Activated CD4-positive, alpha-beta T cell treated with anti-CD3 and anti-CD28 coated beads for 36 hours (primary cell): ENCODE measurements at places on chromosomes 1 and 21. TPM values are rescaled to one million over a fixed set of nuclear protein-coding genes. Genes with fewer than 3 reads are reported as not detected.

Gene RPE65
- total RNA-seq, result not detected

- no peak for DNase-seq
Observed at GRCh38 chr1:234897390-234897749, 231.3 kb downstream of the TOMM20 start.

Gene GPR52
- total RNA-seq, result 0.56 TPM

Gene MYOG
- total RNA-seq, result not detected

DNA sequence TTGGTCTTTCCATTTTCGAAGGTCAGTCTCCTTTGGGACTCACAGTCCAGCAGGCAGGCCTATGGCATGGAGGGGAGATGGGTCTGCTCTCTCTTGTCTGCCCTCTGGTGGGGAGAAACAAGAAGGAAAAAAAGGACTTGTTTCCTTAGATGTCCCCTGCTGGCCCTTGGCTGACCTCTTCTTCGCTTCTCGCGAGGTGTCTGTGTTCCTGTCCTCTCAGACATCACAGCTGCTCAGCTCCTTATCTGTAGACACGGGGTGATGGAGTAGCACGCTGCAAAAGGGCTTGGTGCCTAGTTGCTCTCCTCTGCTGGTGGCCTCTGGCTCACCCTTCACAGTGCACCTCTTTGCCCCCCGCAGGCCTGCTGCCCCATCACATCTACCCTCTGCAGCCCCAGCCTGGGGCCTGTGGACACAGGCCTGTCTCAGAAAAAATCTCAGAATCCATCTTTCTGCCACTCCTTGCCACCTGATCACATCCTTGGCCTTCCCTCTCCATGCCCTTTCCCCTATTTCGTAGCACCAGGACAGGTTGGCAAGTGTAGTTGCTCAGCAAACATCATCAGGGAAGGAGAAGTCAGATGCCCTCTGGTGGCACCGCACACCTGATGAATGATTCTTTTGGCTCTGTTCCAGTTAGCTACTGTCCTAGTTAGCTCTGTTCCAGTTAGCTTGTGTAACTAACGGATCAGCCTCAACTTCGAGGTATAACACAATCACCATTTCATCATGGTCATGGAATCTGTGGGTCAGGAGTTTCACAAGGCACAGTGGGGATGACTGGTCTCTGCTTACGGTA lies 18.7 kb upstream of the AK2 start:
- peak; percentile 45 for DNase-seq

Gene MIA3
- total RNA-seq, result 57.9 TPM

DNA sequence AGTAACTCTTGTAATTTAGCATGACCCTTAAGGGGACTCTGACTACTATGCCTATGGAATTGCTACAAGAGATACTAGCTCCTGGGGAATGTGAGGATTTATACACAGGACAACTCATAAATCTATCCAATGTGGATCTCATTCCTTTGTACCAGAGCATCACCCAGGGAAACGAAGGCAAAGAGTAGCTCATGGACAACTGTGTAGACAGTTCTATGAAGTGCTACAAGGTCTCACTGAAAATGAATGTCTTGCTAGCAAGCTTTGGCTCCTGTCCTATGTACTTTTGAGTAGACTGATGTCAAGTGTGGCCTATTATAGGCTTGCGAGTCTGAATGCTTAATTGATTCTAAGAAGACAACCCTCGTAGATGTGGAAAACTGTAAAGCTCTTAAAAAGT lies 93.7 kb downstream of the ZSWIM5 start:
- DNase-seq, result no peak

Gene SELE
- not detected for total RNA-seq

Gene TDRD5
- not detected for total RNA-seq

DNA sequence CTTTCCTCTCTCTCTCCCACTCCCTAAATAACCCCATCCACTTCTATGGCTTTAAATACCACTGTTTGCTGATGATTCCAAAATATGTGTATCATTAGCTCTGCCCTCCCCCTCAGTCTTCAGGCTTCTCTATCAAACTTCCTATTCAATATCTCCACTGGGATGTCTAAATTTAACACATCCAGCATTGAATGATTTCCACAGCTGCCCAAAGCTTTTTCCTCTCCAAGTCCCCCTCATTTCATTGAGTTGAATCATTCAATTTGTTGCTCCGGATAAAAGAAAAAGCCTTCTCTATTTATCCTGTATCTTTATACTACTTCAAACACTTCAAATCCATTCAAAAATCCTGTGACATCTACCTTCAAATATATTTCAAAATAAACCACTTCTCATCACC lies 225.0 kb downstream of the SEC16B start:
- DNase-seq, result no peak

Gene B3GALT5
- total RNA-seq, result not detected

- no peak for DNase-seq
Observed at GRCh38 chr1:19656134-19656779, 8.4 kb upstream of the HTR6 start.

- DNase-seq, result no peak
Observed at GRCh38 chr1:209993061-209993830, 55.2 kb downstream of the SYT14 start.

DNA sequence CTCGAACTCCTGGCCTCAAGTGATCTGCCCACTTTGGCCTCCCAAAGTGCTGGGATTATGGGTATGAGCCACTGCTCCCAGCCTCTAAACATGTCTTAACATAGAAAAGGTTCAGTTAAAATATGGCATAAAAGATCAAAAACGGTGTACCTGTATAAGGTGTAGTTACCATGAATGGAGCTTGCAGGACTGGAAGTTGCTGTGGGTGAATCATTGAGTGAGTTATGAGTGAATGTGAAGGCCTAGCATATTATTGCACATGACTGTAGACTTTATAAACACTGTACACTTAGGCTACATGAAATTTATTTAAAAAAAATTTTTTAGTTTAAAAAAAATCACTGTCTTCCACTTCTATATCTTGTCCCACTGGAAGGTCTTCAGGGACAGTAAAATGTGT lies 15.7 kb downstream of the ABCD3 start:
- no peak for DNase-seq

DNA sequence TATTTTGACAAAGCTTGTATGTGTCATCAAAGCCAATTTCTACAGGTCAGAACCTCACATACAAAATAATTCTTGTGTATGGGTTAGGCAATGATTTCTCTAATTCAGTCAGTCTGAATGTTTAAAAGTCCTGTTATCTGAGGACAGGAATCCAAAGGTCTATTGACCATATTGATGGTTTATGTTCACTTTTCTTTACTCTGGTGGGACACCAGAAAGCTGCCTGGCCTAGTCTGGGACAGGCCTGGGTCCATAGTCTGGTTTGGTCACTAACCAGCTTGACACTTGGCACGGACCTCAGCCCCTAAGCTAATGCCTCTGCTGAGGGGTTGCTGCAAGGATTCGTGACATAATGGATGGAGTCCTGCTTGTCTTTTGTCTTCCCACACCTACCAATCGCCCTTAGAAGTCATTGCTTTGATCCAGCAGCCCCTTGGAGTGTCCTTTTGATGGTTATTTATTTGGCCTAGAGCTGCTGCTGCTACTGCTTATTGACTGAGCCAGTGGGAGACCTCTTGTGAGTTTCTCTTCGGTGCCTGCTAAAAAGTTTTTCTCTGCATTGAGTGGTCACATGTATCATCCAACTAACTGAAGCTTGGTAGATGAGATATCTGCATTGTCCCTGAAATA lies 15.7 kb downstream of the IFNAR2 start:
- no peak for DNase-seq

Gene GJA5
- not detected for total RNA-seq

DNA sequence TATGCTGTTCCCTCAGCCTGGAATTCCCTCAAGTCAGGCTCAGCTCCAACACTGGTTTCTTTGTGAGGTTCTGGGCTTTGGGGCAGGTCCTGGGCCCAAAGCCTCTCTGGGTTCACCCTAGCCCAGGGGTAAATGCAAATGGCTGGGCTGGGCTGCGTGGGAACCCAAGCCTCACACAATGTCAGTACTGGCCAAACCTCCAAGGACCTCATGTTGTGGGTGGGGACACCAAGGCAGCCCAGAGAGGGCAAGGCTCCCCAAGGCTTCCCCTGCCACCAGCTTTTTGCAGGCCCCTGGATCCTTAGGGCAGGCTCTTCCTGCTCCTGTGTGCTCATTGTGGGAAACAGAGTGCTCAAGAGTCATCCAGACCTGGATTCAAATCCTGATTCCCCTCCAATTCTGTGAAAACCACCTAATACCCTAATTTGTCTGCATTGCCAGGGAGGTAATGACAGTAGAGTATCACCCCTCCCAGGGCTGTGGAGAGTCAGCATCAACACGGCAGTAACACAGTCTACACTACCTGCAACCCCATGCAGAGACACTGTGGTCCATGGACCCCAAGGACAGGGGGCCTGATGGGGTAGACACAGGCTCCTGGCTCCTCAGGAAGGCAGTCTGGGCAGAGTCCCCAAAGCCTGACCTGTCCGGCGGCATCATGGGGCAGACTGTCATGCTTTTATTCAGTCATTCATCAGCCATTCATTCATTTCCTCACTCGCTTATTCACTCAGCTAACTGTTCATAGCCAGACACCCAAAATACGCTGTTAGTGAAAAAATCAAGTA lies 85.7 kb downstream of the DMRTB1 start:
- DNase-seq, result no peak

DNA sequence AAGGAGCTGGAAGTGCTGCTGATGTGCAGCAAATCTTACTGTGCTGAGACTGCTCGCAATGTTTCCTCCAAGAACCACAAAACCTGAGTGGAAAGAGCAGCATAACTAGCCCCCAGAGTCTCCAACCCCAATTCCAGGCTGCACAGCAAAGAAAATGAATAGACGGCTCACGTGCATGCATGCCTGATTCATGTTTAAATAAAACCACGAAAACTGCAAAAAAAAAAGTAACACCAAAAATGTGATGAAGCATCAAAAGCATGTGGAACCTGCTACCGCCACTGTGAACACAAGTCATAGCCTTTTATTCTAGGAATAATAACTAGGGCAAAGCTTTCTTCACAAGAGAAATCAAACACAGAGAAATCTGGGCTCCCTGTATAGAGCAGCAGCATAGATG lies 9.6 kb upstream of the TRNP1 start:
- no peak for DNase-seq

DNA sequence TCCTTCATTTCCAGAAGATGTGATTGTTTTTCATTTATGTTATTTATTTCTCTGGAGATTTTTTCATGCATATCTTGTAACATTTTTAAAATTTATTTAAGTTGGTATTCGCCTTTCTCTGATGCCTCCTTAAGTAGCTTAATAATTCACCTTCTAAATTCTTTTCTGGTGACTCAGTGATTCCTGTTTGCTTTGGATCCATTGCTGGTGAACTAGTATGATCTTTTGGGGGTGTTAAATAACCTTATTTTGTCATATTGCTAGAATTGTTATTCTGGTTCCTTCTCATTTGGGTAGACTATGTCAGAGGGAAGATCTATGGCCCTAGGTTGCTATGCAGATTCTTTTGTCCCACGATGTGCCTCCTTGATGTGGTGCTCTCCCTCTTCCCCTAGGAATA lies 1347.2 kb upstream of the B3GALT2 start:
- DNase-seq, result no peak

Gene RNU1-3
- 1,573 TPM for total RNA-seq

Gene TCP10L
- total RNA-seq, result 0.96 TPM

DNA sequence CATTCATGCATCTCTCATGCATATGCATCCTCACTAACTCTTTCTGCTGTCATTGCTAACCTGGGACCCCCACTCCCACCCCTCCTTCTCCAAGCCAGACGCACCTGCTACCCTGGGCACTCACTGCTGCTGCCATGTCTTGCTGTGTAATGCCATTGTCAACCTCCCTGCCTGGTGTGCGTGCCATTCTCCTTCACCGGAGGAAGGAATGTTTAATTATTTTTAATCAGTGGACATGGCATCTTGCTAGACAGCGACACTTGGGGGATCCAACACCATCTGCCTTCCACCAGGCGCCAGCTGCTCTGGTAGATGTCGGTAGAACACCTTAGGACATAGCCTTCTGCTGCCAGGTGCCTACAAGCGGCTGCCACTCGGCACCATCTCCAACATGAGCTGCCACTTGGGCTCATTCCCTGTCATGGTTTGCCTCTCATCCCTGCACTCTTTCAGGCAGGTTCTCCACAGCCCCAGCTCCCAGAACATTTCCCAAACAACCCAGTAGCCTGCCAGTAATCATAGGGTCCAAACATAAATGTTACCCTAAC lies 306.9 kb downstream of the TTLL7 start:
- no peak for DNase-seq

GRCh38 chr1:21090463-21090862 lies 86.2 kb downstream of the EIF4G3 start:
- no peak for DNase-seq

DNA sequence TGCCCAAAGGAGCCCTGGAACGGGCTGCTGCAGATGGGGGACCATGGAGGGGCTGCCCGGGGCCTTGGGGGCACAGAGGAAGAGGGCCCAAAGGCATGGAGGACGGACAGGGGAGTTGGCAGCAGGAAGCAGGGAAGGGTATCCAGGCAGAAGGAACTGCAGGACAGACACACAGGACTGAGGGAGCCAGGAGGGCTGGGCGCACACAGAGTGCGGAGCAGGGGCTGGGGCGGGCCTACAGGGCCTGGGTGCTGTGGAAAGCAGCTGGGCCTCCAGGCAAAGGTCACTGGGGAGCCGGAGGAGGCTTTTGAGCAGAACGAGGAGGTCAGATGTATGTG lies 28.1 kb downstream of the KRTAP10-1 start:
- no peak for DNase-seq

DNA sequence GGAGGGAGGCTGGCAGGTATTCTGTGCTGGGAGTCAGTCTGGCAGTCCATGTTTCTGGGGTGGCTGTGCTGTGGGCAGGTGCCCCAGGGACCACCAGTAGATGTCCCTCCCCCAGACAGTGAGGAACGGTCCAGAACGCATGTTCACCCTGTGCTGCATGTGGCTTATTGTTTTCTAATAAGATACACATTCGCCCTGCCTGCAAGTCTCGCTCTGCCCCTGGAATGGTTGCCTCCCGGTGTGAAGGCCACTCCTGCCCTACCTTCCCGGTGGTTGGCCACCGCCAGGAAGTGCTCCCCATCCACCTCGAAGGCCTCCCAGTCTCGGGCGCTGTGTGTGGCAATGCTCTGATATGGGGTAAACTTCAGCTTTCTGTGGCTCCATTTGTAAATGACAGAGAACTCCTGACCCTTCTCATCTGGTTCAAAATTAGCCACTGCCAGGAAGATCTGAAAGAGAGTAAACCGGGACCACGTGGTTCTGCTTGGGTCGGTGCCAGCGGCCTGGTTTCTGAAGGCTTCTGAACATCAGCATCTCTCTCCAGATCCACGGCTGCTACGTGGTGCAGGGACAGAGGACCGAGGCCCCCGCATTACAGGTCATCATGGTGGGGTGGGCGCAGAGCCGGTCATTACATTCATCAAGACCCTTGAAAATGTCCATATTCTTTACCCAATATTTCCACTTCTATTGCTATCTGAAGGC lies 14.5 kb downstream of the KRTAP10-1 start:
- peak; percentile 1 for DNase-seq

GRCh38 chr1:33842348-33842747 lies 21.5 kb upstream of the HMGB4 start:
- DNase-seq, result no peak

DNA sequence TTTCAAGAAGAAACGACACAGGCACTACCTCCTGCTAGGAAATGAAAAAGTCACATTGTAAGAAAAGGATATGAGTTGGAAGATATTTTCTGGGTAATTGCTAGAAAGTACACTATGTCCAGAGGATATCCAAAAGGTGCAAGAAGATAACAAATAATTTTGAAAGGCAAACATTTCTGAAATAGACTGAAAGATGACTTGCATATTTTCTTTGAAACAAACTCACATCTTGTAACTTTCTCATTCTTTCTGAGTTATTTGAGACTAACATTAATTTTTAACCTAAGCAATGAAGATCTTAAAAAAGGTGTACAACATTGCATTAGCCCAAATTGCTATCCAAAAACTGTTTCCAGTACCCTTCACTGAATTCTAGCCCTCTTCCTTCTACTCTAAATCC lies 79.6 kb upstream of the KCTD3 start:
- DNase-seq, result no peak
